ENCODE measurements at places on chromosomes 6 and 20.

- DNase-seq: no peak
These were observed 202.5 kb upstream of the ASCC3 start for GRCh38 chr6:101083533-101084175.

GRCh38 chr6:87341899-87342298 is 2.7 kb upstream of the C6orf163 start:
- DNase-seq: no peak

DNA sequence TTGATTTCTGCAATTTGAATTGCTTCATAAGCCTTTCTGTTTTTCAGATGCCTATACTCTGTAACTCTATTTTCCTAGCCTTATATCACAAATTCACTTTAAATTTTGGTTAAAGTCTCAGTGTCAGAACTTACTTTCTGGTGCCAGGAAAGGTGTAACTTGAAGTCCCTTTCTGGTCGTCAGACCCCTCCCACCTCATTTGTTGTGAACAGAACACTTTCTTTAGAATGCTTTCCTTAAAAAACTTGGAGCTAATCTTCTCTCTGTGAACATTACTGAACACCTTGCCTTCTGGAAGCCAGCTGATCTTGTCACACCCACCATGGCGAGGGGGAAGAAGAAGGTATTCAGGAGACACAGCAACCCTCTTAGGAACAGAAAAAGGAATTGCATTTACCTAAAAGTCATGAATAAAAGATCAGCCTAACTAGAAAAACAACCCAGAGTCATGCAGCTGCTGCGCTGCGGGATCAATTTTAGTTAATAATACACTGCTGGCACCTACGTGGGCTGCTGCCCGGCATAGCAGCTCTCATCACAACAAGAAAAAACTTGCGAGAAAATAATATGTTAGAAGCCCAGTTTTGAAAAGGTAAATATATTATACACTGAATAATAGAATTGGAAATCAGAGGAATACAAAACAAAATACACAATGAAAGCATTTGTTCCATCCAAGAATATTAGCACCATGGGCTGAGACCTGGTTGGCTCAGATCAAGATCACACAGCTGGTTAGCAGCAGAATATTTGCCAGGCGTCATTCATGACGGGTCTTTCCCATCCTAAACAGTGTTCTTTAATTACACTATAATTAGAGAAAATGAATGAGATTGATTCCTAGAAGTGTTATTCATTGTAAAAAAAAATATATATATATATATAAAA is 5.8 kb upstream of the FAM217A start:
- DNase-seq: no peak

- DNase-seq: no peak
These were observed 73.1 kb downstream of the OR2B2 start for GRCh38 chr6:27838945-27839625.

DNA sequence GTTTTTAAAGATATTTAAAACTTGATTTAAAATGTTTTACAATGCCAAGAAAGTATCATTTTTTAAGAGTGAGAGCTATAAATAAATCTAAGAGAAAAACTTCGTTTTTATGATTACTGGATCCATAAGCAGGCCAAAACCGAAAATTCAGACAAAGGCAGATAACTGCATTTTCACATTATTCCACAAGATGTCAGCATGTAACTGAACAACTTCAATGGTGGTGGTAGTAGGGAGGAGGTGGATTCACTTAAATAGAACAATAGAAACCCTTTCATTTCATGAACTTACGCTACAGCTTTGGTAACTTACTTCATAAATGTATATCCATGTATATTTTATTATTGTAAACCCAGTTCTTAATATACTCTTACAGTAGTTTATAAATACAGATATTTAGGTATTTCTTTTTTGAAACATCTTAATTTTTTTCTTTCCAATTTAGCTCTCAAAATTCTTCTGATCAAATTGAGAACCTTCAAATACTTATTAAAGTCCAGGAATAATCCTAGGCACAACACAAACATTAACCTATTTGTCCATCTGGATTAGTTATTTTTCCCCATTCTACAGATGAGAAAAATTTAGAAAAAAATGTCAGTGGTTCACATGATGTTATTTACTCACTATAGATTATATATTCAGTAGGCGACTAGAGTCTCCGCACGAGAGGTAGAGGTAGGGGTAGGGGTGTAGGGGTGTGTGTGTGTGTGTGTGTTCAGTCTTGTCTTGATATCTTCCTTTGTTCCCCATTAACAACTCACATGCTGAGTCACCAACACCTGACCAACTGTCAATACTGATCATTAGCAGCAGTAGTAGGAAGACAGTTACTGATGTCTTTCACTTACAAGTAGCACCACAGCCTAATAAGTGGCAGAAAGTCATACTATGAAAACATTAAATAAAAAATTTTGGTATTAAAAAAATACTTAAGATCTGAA is 111.5 kb downstream of the ARHGAP18 start:
- DNase-seq: no peak
